ENCODE measurements at places on chromosomes 1 and 21. TPM values are rescaled to one million over a fixed set of nuclear protein-coding genes. Genes with fewer than 3 reads are reported as not detected.

GRCh38 chr1:90714521-90714951 lies 2.6 kb downstream of the BARHL2 start:
- DNase-seq, result no peak

DNA sequence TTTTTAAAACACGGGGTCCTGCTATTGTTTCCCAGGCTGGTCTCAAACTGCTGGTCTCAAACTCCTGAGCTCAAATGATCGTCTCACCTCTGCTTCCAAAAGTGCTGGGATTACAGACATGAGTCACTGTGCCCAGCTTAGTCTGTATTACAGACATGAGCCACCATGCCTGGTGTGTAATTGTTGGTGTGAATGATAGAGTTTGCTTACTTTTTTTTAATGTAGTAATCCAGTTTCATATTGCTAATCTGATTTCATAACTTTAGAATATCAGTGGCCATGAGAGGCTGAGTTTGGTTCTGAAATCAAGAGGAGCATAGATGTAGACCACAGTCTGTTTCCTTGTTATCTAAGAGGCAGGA lies 3.4 kb downstream of the EPB41 start:
- DNase-seq, result no peak

The SLX9 gene
- 22.6 TPM for total RNA-seq

DNA sequence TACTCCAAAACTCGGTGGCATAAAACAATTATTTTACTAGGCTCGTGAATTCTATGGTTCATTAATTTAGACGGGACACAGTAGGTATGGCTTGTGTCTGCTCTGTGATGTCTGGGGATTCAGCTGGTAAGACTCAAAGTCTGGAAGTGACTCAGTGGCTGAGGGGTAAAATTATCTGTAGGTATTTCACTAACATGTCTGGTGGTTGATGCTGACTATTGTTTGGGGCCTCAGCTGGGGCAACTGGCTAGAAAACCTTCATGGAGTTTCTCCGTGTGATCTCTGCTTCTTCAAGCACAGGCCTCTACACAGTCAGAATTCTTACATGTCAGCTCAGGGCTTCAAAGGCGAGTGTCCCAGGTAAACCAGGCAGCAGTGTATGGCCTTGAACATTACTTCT lies 41.2 kb upstream of the KLF17 start:
- DNase-seq, result no peak

GRCh38 chr1:91031081-91031480 lies 9.2 kb upstream of the ZNF644 start:
- DNase-seq, result no peak

The S100A6 gene
- total RNA-seq, result 461 TPM

GRCh38 chr1:198328458-198329032 lies 171.7 kb downstream of the NEK7 start:
- DNase-seq, result no peak

DNA sequence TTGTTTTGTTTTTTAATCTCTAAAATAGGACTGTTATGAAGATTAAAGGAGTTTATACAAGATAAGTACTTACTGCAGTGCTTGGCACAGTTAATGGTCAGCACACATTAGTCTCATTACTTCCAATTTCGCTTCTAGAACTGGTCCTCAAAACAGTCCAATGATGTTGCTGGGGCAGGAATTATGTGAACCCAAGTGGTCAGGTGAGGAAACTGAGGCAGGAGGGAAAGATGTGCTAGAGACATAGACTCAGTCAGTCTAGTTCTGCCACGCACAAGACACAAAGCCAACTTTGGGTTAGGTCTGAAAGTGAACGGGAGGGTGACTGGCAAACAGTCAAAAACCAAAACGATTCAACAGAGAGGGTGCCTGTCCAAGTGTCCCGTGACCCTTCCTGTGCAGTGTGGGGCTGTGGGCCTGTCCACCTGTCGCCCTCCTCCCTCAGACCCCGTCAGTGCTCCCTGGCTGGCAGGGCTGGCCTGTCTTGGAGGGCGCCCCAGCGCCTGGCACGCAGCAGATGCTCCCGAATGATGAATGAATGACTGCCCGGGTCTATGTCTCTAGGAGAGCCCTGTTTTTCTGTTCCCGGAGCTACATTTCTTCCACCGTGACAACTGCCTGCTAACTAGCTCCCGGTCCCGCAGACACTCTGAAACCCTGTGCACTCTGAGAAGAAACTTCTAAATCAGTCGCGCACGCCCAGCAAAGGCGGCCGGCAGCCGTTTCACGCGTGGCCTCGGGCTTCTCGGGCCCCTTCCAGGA lies 2.4 kb downstream of the LRP8 start:
- DNase-seq, result no peak

The PDC gene
- not detected for total RNA-seq

- no peak for DNase-seq
These were observed 80.5 kb upstream of the TTC39A start for GRCh38 chr1:51410568-51411460.

The MLLT11 gene
- total RNA-seq, result 1.7 TPM

DNA sequence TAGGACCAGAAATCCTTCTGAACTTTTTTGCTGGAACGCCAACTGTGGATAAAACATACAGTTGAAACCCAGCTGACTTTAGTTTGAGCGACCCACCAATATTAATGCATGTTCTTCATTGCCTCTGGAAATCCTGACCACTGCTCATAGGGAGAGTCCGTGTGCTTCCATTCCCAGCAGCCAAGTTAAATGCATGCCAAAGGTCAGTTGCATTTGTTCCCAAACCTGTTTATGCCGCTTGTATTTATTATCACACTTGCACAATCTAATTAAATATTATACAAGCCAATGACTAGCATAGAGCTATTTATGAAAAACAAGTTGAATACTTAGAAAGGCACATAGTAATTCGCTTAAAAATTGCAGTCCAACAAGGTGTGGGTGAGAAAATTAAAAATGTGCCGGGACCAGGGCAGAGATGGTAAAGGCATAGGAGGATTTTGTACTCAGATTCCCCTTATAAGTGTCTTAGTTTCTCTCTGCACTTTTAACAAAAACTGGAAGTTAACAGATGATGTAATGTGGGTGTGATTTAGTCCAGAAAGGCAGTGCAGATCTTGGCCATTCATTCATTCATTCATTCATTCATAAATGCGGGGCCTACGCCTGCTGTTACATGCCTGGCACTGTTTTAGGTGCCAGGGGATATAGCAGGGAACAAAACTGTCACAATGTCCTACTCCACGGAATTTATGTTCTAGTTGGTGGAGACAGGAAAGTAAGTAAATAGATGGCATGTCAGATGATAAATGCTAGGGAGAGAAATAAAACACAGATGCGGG lies 99.7 kb downstream of the PRDM2 start:
- no peak for DNase-seq

DNA sequence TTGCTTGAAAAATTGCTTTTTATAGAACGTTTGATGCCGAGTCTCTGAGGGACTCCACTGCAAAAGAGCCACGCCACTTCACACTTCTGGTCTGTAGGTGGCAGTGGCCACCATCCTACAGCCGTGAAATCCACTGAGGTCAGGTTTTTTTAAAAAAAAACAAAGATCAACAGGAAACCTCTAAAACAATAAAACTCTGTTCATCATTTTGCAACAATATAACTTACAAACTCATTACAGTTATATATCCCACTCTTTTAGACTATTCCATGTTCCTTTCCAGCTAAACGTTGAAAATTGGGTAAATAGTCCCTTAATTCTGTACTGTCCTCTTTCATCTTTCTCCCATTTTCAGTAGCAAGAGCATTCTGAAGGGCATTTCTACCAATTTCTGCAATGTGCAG lies 64.6 kb upstream of the FMN2 start:
- DNase-seq, result peak; percentile 59

The FMO1 gene
- 0.21 TPM for total RNA-seq

DNA sequence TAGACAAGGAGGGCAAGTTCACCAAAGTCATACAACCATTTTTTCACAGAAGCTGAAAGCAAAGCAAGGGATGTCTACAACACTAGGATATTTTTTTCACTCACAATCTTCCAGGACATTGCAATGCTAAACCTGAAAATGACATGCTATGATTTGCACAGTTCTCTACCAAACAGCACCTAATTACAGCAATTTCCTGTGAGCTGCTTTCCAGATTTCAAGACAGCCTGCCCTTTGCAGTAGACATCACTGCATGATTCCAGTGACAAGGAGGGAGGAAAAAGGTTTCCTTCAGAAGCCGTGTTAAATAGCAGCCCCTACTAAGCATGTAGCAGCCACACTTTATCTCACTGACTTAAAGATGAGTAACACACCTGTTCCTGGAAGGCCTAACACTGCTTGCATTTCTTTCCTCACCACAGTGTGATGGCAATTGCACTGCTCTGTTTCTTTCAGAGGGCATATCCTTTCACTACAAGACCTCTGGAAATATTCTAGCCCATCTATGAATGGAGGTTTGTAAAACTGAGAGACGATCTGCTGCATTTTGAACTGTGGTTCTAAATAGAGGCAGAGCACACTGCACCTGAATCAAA lies 97.1 kb downstream of the DUSP10 start:
- no peak for DNase-seq

The DNAJC6 gene
- total RNA-seq, result 25.7 TPM

- DNase-seq, result no peak
These were observed 48.9 kb upstream of the ZNF326 start for GRCh38 chr1:89945852-89946476.

DNA sequence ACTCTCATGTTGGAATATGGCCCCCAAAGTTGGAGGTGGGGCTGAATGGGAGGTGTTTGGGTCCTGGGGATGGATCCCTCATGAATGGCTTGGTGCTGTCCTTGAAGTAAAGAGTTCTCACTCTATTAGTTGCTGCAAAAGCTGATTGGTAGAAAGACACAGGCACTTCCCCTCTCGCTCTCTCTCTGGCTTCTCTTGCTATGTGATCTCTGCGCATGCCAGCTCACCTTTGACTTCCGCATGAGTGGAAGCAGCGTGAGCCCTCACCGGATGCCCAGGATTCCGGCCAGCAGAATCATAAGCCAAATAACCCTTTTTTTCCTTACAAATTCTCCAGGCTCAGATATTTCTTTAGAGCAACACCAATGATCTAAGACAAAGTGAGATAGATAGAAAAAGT lies 20.9 kb upstream of the CCSAP start:
- DNase-seq, result no peak

DNA sequence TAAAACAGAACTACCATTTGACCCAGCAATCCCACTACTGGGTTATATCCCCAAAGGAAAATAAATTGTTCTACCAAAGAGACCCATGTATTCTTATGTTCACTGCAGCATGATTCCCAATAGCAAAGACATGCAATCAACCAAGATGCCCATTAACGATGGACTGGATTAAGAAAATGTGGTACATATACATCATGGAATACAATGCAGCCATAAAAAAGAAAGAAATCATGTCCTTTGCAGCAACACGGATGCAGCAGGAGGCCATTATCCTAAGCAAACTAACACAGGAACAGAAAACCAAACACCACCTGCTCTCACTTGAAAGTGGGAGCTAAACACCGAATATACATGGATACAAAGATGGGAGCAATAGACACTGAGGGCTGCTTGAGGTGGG lies 44.2 kb downstream of the SLC35D1 start:
- DNase-seq, result no peak

GRCh38 chr1:226525750-226526149 lies 22.8 kb upstream of the STUM start:
- no peak for DNase-seq

The AKR7A3 gene
- 0.26 TPM for total RNA-seq

The TRIM58 gene
- 0.51 TPM for total RNA-seq

- DNase-seq, result peak; percentile 60
These were observed 134.7 kb downstream of the TGFBR3 start for GRCh38 chr1:91751275-91751674.

DNA sequence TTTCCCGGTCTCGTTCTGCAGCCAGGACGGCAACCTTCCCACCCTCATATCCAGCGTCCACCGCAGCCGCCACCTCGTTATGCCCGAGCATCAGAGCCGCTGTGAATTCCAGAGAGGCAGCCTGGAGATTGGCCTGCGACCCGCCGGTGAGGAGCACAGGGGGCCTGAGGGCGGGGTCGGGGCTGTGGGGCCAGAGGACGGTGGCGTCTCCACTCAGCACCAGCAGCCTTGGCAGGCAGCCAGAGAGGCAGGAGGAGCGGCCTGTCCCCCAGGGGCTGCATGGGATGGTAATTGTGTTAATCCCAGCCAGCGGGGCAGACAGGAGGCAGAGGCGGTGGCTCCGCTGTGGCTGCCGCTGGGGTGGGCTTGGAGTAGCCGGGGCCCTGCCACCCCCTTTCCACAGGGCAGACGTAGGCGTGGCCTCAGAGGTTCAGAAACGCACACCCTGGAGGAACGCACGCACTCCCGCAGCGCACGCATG lies 12.1 kb downstream of the SAMD11 start:
- DNase-seq, result peak; percentile 87

The NBPF6 gene
- not detected for total RNA-seq

DNA sequence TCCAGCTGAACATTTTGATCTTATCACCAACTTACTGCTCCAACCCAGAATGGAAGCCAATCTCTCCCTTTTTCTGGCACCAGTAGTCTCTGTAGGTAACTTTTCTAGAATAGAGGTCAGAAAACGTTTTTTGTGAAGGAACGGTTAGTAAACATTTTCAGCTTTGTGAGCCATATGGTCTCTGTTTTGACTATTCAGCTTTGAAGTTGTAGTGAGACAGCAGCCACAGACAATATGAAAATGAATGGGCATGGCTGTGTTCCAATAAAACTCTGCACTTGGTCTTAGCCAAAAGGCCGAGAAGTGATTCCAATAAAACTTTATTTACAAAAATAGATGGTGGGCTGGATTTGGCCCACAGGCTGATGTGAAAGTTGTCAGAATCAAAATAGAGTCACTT lies 28.9 kb downstream of the MAP10 start:
- no peak for DNase-seq

GRCh38 chr1:25619101-25619890 lies 2.7 kb downstream of the MAN1C1 start:
- DNase-seq, result peak; percentile 77

DNA sequence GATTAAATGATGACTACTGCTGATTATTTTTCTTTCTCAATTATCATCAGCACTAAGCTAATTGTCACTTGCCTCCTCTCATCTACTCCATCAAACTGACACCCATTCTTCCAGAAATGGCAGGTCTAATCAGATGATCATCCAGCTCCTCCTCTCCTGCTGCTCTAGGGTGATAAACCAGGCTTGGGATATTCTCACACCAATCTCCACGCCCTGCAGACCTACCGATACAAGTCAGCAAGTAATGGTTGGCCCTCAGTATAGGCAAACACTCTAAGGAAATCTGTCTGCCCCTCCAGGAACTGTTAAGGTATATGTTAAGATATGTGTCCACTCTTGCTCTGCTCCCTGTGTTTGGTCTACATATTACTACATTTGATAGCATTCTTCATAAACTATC lies 36.3 kb upstream of the C1orf21 start:
- no peak for DNase-seq

The C1orf87 gene
- not detected for total RNA-seq

The FCRLB gene
- total RNA-seq, result 0.68 TPM

DNA sequence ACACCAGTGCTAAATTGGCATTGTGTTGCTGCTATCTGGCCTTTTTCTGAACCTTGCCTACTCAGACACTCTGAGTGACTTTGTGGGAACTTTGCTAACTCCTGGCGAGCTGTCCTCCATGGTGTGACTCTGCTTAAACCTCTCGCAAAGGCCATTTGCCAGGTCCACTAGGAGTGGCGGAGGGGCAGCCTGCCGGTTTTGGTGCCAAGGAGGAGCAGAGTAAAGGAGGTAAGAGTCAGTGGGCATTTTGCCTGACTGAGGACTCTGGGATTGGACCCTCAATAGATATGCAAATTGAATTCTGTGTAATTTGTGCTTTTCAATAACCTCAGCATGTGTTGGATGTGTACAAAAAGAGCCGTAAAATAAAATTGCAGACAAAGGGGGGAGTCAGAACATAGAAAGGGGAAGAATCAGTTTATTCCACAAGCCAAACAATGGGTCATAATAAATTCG lies 386.6 kb upstream of the NFIA start:
- DNase-seq, result peak; percentile 48

- no peak for DNase-seq
These were observed 126.4 kb upstream of the GALNT2 start for GRCh38 chr1:229940684-229941083.

The FAM43B gene
- total RNA-seq, result 1.9 TPM
